Stimulated activated CD4-positive, alpha-beta T cell treated with anti-CD3 and anti-CD28 coated beads, TNF-alpha, amount 100 ng/mL, for 1 hour (primary cell): ENCODE measurements at places on chromosomes 7 and 10.

GRCh38 chr10:11724938-11725776 lies 17.0 kb upstream of the ECHDC3 start:
- DNase-seq = no peak

GRCh38 chr10:102785818-102786217 lies 42.1 kb downstream of the WBP1L start:
- no peak for DNase-seq

DNA sequence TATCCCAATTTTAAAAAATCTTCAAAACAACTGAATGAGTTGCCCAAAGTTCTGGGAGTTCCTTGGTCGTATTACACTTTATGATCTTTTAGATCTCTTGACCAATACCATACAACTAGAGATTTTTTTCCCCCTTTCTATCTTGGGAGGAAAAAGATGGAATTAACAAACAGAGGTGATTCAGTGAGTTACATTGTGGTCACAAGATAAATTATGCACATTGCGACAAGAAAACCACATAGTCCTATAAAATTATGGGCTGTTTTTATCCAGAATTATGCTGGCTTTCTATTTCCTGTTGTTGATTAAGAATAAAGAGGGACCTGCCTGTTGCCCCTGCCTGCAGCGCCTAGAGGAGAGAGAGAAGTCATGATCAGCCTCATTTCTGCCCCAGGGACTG lies 8.2 kb upstream of the SGPL1 start:
- DNase-seq = no peak

DNA sequence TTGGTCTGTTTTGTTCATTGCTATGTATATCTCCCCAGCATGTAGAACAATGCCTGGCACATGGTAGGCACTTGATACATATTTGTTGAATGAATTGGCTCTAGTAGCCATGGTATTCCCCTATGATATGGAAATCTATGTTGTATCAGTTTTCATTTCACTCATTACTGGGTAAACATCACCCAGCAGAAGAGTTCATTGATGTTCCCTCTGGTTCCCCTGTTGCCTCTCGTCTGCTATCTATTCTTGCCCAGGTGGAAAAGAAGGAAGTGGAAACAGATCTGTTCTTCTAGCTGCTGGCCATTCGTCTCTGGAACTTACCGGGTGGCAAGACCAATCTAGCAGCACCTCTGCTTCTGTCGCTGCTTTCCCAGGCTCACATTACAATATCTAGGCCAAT lies 71.5 kb downstream of the LRRC4 start:
- DNase-seq = no peak

GRCh38 chr7:95478272-95479037 lies 7.3 kb upstream of the ASB4 start:
- DNase-seq = no peak

DNA sequence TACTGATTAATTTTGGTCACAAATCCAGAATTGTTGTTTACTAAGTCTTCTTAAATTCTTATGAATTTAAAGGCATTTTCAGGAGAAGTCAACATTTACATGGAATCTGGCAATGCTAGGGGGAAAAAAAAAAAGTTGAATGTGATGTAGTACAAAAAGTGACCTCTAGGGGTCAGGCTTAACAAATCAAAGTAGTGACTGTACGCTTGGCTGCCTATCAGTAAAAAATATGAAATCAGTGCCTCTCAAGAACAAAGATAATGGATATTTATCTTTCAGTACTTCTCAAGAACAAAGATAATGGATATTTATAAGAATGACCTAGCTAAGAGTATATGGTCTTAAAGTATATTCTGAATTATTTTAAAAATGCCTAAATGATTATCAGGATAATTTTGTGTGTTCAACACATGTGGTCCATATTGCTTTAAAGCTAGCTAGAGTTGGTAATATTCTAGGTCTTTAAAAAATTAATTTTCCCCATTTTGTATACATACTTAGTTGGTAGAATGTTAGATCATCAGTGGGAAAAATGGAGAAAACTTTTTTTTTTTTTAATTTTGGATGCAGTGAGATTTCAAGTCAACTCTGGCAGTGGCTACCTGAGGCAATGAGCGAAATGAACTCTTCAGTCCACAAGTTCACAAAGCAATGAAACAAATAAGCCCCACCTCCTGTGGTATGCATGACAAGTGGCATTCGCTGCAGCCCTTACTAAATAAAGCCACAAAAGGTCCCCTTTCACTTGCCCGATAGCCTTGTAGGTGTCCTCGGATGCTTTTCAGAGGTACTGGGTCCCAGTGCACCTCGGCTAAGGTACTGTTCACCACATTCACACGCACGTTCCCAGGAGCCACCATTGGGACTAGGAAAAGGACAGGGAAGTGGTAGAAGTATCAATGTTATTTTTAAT lies 51.2 kb upstream of the LAMB4 start:
- no peak for DNase-seq

DNA sequence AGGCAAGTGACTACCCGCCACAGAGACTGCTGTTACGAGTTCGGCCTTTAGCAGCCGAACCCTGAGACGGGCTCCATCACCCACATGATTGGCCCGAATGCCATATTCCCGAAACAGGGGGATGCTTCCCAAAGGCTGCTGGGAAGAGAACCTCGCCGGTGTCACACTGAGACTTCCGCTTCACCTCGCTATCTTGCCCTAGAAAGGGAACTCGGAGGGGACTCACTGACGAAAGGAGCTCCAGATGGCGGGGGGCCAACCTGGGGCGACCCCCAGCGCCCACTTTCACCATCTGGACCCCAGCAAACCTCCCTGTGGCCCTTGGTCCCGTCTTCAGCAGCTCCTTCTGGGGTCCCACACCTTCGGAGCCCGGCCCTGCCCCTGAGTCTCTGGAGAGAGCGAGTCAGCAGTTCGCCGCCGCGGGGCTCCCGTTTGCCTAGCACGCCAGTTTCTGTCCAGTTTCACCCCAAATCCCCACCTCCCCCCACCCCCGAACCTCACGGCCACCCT lies 529 bp downstream of the HPS1 start:
- DNase-seq = no peak

DNA sequence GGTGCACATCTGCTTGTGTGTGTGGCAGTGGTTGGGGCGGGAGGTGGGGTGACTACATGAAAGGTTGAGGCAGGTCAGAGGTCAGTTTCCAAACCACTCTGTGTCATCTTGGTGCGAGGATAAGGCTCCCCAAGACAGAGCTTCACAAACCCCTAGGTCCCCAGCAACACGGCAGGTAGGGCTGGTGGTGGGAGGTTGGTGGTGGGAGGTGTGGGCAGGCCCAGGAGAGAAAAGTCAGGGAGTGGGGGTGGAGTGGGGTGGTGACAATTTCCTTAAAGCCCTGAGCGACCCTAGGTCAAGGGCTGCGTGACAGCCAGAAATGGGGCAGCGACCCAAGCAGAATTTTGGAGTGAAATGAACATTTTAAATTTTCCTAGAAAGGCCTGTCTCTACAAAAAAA lies 1.6 kb upstream of the STRA8 start:
- DNase-seq = no peak

- DNase-seq = no peak
These were observed 1.8 kb downstream of the KCNIP2 start for GRCh38 chr10:101841826-101842225.

GRCh38 chr10:60384708-60385398 lies 4.8 kb downstream of the ANK3 start:
- no peak for DNase-seq

- no peak for DNase-seq
These were observed 64.2 kb upstream of the CAPZA2 start for GRCh38 chr7:116798232-116798631.

DNA sequence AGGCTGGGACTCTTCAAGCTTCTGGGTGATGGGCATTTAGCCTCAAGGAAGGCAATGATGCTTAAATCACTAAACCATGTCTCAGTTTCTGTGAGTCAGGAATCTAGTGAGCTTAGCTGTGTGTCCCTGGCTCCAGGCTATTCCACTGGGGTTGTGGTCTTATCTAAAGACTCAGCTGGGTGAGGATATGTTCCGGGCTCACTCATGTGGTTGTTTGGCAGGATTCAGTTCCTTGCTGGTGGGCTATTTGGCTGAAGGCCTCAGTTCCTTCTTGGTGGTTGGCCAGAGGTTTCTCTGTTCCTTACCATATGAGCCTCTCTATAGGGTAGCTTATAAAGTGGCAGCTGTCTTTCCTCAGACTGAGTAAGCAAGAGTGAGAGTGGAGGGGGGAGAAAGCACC lies 12.0 kb downstream of the EVX1 start:
- no peak for DNase-seq

DNA sequence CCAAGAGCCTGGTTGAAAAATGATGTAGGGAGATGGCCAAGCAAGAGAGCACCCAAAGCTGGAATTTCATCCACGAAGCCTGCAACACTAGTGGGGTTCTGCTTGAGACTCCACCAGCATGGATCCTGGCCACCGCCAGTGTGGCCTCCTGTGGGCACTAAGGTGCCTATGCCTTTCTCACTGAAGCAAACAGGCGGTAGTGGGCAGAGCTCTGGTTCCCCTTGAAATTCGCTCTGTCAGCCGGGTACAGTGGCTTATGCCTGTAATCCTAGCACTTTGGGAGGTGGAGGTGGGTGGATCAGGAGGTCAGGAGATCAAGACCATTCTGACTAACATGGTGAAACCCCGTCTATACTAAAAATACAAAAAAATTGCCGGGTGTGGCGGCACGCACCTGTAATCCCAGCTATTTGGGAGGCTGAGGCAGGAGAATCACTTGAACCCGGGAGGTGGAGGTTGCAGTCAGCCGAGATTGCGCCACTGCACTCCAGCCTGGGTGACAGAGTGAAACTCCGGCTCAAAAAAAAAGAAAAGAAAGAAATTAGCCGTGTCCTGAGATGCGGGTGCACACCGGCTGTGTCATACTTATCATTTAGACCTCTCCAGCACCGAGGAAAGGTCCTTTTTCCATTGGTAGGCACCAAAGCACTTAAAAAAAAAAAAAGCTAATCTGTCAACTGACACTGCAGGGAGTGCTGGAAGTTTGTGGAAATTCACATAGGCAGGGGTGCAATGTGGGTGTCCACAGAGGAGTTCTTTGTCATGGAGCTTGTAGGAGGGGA lies 28.3 kb downstream of the CCM2 start:
- DNase-seq = no peak
